ENCODE measurements at places on chromosomes 2 and 18.

- no peak for DNase-seq
These were observed 500.1 kb downstream of the ARHGAP15 start for GRCh38 chr2:143629340-143629739.

- DNase-seq, result no peak
These were observed 231.0 kb downstream of the DCC start for GRCh38 chr18:52570975-52571374.

GRCh38 chr2:238286095-238286494 is 2.3 kb downstream of the PER2 start:
- no peak for DNase-seq

- no peak for DNase-seq
These were observed 36.9 kb downstream of the CRACDL start for GRCh38 chr2:98899041-98899702.

- DNase-seq, result no peak
These were observed 3.4 kb downstream of the FANCL start for GRCh38 chr2:58237741-58238140.

DNA sequence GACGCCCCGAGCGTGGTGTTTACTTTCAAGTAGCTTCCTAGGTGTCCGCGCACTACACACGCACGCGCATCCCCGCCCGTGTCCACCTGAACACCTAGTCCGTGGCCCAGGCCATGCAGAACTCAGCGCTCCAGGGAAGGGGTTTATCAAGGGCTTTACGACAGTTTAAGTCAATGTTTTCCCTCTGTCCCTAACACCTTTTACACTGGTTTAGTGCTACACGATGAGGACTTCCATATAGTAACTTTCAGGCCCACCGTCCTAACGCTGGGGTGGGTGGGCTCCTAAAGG is 1.4 kb upstream of the BCL2 start:
- no peak for DNase-seq

- no peak for DNase-seq
These were observed 93.9 kb downstream of the DGKD start for GRCh38 chr2:233448220-233448559.

GRCh38 chr2:27322301-27322765 is 564 bp downstream of the MPV17 start:
- no peak for DNase-seq

GRCh38 chr2:69585855-69586555 is 57.5 kb downstream of the AAK1 start:
- DNase-seq, result no peak

DNA sequence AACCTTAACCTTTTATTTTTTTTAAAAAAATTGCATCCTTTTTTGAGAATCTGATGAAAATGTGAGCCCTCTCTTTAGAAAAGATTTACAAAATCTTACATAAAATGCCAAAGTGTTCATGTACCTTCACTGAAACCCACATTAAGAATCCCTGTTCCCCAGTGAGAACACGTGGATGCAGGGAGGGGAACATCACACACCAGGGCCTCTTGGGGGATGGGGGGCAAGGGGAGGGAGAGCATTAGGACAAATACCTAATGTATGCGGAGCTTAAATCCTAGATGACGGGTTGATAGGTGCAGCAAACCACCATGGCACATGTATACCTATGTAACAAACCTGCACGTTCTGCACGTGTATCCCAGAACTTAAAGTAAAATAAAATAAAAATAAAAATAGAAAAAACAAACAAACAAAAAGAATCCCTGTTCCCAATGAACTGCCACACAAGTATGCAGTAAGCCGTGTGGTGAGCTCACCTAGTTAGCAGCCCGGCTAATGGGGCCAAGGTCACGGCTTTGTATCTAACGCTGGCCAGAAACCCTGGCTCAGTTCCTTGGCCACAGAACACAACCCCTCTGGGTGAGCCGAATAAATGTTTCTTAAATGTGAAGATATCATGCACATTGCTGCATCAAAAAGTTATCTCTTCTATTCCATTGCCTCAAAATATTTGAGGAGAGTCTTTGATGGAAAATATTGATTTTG is 41.4 kb downstream of the CHST9 start:
- no peak for DNase-seq

GRCh38 chr2:11758187-11758586 is 11.8 kb downstream of the LPIN1 start:
- no peak for DNase-seq

DNA sequence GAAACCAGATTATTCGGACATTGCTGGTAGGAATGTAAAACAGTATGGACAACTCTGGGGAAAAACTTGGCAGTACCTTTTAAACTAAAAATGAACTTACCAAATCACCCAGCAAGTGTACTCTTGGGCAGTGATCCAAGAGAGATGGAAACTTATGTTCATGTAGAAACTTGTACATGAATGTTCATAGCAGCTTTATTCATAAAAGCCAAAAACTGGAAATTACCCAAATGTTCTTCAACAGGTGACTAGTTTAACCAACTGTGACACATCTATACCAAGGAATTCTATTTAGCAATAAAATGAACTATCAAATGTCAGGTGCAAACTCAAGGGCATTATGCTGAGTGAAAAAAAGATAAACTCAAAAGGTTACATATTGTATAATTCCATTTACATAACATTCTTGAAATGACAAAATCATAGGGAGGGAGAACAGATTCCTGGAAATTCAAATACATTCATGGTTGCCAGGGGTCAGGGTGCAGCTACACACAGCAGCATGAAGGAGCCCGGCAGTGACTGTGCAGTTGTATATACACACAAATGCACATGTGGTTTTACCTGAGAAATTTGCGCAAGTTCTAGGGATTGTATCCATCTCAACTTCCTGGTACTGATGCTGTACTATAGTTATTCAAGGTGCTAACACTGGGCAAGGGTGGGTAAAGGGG is 3.5 kb upstream of the RNU4ATAC start:
- DNase-seq, result no peak

GRCh38 chr2:74573747-74574562 is 19.4 kb downstream of the DOK1 start:
- no peak for DNase-seq

DNA sequence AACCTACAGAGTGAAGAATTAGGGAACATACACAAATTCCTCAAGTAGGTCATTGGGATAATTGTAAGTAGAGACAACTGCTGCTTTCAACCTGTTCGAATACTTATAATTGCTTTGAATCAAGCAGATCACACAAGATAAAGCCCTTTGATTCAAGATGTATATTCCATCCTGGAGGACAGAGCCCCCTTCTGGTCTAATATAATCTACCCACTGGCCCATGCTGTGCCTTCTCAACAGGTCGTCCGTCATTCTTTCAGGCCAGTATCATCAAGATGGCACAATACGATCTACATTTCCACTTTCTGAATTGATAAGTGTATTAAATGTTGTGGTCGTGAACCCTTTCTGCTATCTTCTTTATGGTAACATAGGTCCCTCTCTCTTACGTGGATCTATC is 387.0 kb upstream of the CDH19 start:
- DNase-seq, result no peak

- no peak for DNase-seq
These were observed 248 bp downstream of the HAAO start for GRCh38 chr2:42792087-42792582.

DNA sequence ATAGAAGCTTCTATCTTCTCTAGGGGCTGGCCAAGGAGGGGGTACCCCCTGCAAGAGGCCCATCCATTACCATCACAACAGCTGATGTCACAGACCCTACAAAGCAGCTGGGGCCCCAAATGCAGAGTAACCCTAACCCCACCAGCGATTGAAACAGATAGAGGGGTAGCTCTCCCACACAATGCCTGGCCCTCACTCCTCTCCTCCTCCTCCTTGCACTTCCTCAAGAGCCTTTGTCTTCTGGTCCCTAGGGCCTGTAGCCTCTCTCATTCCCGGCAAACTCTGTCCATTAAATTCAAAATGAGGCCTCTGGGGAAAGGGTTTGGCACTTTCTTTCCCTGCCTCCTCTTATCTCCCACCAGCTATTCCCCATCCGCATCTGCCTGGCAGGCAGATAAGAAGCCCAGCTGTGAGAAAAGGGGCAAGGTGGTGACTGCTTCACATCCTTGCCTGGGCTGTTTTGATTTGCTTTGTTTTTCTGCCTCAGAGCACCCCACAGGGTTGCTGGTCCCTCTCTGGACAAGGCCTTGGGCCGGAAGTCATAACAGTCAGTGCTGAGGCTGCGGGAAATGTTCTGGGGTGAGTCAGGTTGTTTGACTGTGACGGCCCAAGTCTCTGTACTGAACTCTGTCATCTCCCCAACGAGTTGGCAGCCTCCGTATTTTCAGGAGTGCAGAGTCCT is 26.1 kb upstream of the CYP26B1 start:
- no peak for DNase-seq

GRCh38 chr2:60589104-60589503 is 35.6 kb upstream of the BCL11A start:
- no peak for DNase-seq

GRCh38 chr2:71358931-71359671 is 27.5 kb downstream of the ZNF638 start:
- DNase-seq, result no peak

GRCh38 chr2:45055162-45055605 is 45.9 kb upstream of the SIX2 start:
- no peak for DNase-seq

- no peak for DNase-seq
These were observed 6.2 kb downstream of the ZBTB7C start for GRCh38 chr18:48402953-48403352.

DNA sequence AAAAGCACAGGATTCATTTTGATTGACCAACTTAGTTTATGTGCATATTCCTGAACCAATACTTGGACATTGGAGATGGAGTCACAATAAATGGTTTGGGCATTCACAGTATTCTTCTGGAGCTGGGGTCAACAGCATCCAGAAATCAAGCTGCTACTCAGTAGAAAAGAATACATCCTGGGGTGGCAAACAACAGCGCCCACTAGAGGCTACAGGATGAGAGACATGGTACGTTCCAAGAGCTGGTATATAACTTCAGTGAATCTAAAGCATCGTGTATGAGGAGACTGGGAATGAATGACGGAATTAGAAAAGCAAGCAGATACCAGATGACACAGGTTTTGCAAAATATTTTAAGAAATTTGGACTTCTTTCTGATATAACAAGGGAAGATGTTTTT is 142.9 kb upstream of the FIGN start:
- DNase-seq, result no peak

DNA sequence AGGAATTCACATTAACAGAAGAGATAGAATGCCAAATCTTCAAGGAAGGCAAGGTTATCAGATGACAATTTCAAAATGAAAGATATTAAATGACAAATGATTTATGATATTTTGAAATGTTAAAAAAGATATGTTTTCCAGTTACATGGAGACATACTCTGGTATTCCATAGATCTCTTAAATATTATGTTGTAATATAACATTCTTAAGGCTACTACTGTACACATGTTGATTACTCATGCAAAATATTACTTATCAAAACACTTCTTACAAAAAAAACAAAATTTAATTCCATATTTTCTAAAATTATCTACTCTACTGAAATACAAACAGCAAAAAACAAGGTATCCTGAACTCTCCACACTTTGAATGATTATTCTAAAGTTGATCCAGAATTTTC is 22.9 kb downstream of the RTTN start:
- DNase-seq, result no peak

DNA sequence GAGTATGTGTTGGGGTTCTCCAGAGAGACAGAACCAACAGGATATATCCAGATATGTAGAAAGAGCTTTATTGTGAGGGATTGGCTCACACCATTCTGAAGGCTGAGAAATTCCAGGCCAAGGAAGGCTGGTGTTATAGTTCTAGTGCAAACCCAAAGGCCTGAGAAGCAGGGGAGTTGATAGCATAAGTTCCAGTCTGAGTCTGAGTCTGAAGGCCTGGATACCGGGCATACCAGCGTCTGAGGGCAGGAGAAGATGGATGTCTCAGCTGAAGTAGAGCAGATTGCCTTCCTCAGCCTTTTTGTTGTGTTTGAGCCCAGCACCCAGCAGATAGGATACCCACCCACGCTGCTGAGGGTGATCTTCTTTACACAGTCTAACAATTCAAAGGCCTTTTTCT is 211.7 kb upstream of the RASGRP3 start:
- DNase-seq, result no peak

DNA sequence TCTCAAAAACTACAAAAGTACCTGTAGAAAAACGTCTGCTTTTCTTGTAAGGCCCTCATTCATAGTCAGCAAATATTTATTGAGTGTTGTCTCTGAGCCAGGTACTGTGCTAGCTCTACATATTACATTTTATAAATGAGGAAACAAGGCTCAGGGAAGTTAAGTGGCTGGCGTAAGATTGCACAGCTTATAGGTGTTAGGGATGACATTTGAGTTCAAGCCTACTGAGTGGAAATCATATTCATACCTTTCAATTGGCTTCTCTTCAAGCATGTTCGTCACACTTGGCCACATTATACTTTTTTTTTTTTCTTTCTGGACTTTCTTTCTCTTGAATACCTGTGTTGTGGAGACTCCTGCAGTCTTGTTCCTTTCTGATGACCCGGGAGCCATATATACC is 5.9 kb downstream of the NCOA1 start:
- DNase-seq, result no peak

DNA sequence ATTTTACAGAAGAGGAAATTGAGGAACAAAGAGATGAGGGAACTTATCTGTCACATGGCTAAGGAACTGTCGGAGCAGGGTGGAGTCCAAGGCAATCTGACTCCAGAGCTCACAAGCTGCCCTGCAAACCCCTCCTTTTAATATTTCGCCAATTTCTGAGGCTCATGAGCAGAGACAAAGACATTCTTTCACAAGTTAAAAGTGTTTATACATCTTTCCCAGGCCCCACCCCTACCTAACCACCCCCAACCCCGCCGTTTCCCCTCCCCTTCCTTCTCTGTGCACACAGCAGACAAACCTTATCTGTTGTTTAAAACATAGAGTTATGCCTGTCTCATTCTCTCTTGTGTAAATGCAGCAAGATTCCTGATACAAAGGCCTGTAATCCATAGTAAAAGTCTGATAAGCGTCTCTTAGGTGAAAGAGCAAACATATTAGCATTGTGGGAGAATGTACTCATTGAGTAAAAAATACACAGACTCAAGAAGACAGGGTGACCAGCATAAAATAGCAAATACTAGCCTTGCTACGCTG is 44.3 kb downstream of the EPHA4 start:
- no peak for DNase-seq

GRCh38 chr2:11572996-11573395 is 39.2 kb downstream of the GREB1 start:
- no peak for DNase-seq

DNA sequence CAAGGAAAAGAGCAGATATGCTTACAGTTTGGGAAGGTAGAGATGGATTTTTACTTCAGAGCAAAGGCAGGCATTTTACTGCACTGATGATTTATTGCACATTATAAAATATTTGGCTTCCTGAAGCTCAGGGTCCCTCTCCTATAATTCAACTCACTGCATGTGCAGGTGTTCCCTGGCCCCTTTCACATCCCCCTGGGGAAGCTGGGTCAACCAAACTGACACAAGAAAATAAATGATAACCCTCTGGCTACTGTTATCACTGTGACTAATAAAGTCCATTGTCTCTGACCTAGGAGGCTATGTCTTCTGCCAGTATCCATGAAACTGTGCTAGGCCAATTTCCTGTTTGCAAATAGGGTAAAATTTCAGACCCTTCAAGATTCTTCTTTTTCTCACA is 163.1 kb downstream of the ARL6IP6 start:
- no peak for DNase-seq

- no peak for DNase-seq
These were observed 544 bp downstream of the DNAJC27 start for GRCh38 chr2:24971286-24971535.
